ENCODE measurements at places on chromosomes 5 and 9.

DNA sequence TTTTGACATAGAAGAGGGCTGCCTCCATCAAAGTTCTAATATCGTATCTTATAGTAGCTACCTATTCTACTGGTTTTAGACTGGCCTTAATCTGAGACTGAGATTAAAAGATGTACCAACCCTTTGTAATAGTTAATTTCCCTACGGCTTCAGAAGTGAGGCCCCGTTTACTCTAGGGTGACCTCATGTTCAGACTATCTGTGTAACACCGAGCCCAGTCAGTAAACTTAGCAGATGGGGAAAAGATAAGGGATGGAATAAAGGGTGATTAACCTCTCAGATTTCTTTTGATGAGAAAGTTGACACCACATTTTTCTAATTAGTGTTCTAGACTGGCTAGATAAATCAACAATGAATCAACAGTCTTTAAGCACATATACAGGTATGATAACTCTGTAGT lies 283.1 kb downstream of the KCTD16 start:
- no peak for DNase-seq

GRCh38 chr9:5499889-5500398 lies 10.4 kb upstream of the PDCD1LG2 start:
- DNase-seq: no peak

GRCh38 chr5:178777520-178777919 lies 47.1 kb upstream of the ZNF354A start:
- DNase-seq: no peak

DNA sequence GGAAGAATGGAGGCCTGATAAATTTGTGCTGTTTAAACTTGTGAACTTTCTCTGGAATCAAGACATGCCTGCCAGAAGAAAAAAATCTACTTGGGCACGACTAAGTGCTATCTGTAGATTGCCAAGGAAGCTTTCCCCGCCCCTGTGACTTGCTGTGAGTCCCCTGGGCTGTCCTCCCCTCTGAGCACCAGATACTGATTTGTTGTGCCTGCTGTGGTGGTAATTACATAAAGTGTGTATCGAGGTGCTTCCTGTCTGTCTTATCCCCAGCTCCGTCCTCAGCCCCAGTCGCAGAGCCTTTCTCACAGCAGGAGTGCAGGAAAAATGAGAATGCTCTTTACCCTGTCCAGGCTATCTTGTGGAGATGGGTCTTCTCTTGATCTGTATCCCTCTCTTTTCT lies 53.9 kb downstream of the TRIO start:
- DNase-seq: no peak

DNA sequence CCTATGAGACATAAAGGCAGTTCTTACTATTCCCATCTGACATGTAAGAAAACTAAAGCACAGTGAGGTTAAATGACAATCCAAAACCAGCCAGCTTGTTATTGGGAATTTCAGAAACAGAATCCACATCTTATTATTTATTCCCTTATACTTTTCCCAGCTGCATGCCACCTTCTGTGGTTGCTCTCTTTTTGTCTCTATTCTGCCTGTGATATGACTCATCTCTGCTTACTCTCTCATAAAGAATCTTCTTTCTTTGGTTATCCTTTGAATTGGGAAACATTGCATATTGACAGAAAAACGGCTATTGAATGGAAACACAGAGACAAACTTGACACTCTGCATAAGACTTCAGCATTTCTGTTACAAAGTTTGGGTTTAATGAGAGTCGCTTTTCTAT lies 183.2 kb downstream of the TLR4 start:
- no peak for DNase-seq
